ENCODE measurements at places on chromosomes 2 and 18.

- peak; percentile 98 for DNase-seq
Measured at GRCh38 chr2:88600038-88600465, 27.2 kb downstream of the EIF2AK3 start.

DNA sequence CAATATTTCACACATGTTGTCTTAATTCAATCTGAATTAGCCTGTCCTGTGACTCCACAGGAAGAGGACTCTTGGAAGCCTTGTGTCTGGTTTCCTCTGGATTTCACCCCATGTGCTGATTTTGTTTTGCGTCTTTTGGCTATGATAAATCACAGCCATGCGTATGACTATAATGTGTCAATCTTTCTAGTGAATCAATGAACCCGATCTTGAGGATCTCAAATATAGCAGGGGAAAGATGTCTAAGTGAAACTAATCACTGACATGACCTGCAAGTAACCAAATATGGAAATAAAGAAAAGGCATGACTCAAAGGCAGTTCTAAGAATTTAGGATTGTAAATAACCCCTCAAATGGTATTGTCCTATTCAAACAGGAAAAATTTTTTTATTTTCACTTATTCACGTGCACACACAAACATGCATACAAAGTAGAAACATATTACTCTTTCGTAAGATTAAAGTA lies 8.2 kb downstream of the WDFY1 start:
- no peak for DNase-seq

- DNase-seq: peak; percentile 67
Measured at GRCh38 chr2:56128235-56128634, 55.6 kb upstream of the CCDC85A start.

GRCh38 chr2:103959174-103960128 lies 894.5 kb upstream of the POU3F3 start:
- no peak for DNase-seq

GRCh38 chr2:122980671-122981070 lies 1044.4 kb upstream of the CNTNAP5 start:
- DNase-seq: no peak

DNA sequence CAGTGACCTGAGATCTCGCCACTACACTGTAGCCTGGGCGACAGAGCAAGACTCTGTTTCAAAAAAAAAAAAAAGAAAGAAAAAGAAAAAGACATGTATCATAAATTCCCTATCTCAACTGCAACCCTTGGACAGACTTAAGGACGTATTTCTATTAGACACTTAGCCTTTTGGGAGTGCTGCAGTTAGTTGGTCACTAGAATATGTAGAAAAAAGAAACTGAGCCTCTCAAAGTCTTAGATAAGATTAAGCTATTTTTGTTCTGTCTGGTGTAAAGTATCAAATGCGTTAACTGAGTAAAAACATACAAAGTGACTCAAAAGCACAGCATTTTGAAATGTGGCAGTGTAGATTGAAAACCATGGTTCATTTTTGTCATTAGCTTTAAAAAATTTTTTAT lies 7.3 kb downstream of the NBEAL1 start:
- DNase-seq: peak; percentile 14

DNA sequence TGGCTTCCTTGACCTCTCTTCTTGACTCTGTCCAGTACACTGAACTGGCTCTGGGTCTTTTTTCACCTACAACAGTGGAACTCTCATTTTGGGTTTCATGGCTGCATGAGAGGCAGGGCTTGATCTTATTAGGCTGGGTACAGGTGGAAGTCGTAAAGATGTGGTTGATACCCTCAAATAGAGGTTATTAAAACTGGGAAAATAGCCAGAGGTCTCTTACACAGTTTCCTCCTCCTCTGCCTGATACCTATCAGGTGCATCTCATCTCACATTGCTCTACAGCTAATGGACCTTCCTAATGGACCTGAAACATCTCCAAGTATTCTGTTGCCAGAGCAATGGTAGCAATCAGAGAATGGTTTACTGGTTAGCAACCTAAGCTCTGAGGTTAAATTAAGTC lies 231.8 kb downstream of the ETAA1 start:
- DNase-seq: no peak

GRCh38 chr2:86825036-86825692 lies 34.5 kb upstream of the CD8A start:
- no peak for DNase-seq

- DNase-seq: peak; percentile 72
Measured at GRCh38 chr2:171673905-171674304, 13.4 kb upstream of the DYNC1I2 start.

GRCh38 chr2:118826093-118826492 lies 21.4 kb downstream of the EN1 start:
- DNase-seq: no peak

GRCh38 chr2:7566382-7566881 lies 649.2 kb downstream of the RNF144A start:
- no peak for DNase-seq

DNA sequence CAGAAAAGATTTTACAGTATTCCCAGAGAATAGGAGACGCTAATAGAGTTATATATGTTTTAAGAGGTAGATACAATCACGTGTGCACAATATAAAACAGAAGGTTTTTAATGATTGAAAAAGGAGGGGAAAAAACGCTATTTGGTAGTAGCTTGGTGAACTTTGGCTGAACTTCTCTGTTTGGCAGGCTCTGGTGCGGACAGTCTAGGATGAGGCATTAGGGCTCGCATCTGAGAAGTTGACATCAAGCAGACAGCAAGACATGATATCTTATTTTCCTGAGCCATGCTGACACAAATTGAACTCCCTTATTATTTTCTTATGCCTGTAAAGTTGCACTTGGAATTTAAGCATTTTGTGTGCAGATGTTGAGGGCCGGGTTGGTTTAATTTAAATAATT lies 176.6 kb downstream of the EN1 start:
- DNase-seq: peak; percentile 31

DNA sequence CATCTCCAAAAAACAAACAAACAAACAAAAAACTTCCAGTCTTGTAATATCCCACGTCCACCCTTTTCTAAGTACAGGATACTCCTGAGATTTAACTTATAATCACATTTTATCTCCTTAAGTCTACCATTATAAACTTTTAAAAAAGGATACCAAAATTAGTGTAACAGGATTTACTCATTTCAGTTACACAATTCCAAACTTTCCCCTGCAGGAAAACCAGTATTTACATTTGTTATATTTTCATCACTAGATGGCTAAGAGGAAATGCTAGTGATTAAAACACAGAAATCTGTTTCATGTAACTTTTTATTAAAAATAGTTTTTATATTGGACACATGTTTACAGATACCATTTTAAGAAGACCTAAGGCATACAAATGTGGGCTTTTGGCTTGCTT lies 27.5 kb downstream of the CFAP36 start:
- DNase-seq: no peak

DNA sequence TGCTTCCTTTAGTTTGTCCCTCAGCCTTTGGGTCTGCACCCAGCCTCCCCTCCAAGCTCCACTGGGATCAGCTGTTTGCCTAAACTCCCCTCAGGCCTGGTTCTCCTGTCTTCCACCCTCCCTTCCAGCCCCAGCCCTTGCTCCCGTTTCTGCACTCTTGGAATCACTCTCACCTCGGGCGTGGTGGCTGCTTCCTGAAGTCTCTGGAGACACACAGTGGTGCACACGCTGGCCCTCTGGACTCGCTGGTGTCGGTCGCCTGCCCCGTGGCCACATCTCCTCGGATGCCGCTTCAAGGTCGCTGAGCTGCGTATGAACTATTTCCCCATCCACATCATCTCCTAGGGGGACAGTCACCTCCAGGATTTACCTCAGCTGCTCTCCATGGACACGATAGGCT lies 46.3 kb downstream of the PSMG2 start:
- DNase-seq: no peak

GRCh38 chr2:210727549-210727948 lies 171.2 kb downstream of the CPS1 start:
- no peak for DNase-seq

GRCh38 chr2:54670485-54671009 lies 52.9 kb upstream of the EML6 start:
- DNase-seq: no peak
